ENCODE measurements at places on chromosomes 12 and 14. TPM values are rescaled to one million over a fixed set of nuclear protein-coding genes. Genes with fewer than 3 reads are reported as not detected.

Gene CMKLR1
- total RNA-seq: 0.33 TPM

Gene NYNRIN
- 42.7 TPM for total RNA-seq

Gene DEGS2
- total RNA-seq: under 0.01 TPM

Gene PUS7L
- total RNA-seq: 27.3 TPM

Gene KRT78
- total RNA-seq: not detected

Gene CLEC4D
- total RNA-seq: not detected

Gene TAS2R42
- total RNA-seq: not detected

Gene TPPP2
- total RNA-seq: not detected

Gene MYO1H
- total RNA-seq: not detected

Gene FZD10
- not detected for total RNA-seq

Gene PTGR2
- total RNA-seq: 9.6 TPM

Gene RAD51AP1
- total RNA-seq: 26.8 TPM

All from smooth muscle cell of trachea (primary cell).